Large intestine (tissue), 12 donors: ENCODE measurements at places on chromosomes 7 and 10. TPM values are rescaled to one million over a fixed set of nuclear protein-coding genes. Genes with fewer than 3 reads are reported as not detected.
A peak's percentile ranks its signal among the peaks of the same experiment; 100 is the strongest.

DNA sequence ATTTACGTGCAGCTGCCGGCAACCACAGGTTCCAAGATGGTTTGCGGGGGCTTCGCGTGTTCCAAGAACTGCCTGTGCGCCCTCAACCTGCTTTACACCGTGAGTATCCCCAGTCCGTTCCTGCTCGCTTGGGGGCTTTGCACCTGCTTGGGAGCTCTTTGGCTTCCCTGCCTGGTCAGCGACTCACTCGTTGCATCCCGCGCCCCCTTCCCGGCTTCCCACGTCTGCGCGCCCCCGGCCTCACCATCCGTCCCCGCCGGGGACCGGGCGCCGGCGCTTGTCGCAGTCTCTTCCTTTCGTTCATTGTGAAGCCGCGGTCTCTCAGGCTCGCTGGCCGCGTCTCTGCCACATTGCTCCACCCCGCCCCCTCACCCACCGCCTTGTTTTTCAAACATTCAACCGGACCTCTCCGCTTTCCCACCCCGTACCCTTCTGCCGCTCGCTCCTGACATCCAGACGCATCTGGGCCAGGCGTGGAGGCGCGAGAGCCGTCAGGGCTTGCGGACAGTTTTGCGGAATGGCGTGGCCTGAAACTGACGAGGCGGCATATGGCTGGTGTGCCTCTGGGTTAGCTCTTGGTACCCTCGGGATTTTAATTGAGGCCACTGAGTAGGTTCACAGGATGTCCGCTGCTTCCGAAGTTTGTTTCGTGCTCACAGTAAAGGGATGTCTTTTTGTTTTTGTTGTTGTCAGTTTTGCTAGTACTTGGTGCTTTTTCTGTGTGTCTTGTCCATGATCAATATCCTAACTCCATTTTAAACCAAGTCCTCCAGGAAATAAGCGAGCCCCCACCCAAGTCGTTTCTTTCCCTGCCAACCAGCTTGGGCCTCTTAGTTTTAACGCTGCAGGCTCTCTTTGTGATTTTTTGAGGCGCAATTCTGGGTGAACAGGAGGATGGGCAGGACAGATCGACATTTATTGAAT lies 639 bp downstream of the TSPAN13 start:
- no peak for DNase-seq

DNA sequence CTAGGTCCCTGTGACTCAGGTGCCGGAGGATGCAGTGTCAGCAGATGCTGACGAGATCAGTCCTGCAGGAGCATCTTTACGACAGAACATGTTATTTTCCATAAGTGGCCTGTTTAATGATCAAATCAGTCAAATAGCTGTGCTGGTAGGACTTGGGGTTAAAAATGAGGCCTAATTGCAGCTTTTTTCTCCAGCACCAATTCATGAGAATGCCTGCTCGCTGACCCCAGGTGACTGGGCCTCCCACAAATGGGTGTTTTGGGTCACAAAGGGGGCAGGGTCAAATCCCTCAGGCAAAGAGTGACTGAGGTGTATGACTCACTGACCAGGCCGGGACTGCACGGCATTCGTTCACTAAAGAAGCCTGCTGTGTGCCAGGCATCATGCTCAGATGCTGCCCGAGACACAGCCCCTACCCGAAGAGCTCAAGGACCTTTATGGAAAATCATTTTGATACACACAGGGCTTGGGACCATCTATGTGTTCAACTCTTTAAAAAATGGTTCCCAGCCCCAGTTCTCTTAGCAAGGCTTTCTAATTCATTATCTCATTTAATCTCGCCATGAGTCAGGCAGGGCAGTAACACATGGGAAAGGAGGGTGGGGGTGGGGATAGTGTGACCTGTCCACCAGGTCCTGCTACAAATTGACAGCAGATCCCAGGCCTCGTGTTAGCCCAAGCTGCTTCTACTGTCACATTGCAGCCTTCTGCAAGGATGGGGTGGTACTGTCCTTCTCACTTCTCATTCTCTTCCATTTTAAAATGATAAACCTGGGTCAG lies 21.1 kb downstream of the ZNF775 start:
- peak; percentile 14 for DNase-seq

GLI3 gene
- polyA plus RNA-seq = 5.4 TPM

- DNase-seq = no peak
Measured at GRCh38 chr10:34380856-34381255, 434.2 kb downstream of the PARD3 start.

DNA sequence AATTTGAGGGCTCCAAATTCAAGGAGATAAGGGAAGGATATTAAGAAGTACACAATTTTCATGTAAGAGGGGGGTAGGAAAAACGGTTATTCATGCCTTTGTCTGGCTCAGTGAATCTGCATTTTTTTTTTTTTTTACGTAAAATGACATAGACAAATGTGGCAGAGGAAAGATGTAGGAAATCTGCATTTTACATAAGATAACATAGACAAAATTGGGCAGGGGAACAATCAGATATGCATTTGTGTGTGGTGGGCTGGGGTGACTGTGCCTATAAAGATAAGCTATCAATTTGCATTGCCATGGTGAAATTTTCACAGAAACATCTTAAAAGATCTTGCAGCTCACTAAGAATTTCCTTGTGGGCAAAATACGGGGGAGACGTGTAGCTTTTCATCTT lies 92.7 kb upstream of the GPR141 start:
- no peak for DNase-seq

MACROH2A2 gene
- 52.0 TPM for polyA plus RNA-seq

C7orf57 gene
- polyA plus RNA-seq = 0.28 TPM

DNA sequence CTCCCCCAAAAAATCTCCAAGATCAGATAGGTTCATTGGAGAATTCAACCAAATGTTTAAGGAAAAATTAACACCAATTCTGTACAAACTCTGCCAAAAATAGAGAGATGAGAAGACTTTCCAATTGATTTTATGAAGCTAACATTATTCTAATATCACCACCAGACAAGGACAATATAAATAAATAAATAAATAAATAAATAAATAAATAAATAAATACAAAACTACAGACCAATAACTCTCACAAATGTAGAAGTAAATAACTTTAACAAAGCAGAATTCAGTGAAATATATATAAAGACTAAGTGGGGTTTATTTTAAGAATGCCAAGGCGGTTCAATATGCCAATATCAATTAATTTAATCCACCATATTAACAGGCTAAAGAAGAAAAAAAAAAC lies 425.9 kb upstream of the GHITM start:
- DNase-seq = no peak

SH3PXD2A gene
- 32.0 TPM for polyA plus RNA-seq

ANXA8 gene
- polyA plus RNA-seq = 18.2 TPM

ZNF273 gene
- 6.9 TPM for polyA plus RNA-seq

ITIH5 gene
- 6.8 TPM for polyA plus RNA-seq

DNA sequence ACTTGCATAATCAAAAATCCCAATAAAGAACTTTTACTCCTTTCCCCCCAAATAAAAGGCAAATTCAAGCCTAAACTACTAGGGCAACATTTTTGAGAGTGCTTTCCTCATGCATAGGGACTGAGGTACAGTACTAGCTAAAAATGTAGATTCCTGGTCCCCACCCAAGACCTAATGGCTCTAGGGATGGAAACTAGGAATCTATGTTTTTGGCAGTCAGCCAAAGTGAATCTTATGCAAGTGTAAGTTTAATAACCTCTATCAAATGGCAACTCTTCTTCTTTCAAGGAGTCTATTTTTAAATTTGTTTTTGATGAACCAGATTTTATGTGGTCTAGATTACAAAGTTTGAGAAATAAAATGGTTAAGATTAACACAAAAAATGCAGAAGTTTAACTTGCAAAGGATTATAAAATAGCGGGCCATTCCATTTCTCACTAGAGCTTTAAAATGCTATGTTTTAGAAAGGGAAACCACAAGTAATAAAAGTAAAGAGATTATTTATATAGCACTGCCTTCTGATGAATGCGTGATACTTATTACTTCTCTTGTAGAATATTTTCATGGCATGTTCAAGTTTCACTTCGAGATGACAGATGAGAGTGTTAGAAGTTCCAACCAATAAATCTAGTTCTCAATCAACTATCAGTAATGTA lies 70.4 kb upstream of the MDFIC start:
- no peak for DNase-seq

GRCh38 chr10:88491314-88491713 lies 91.8 kb downstream of the RNLS start:
- no peak for DNase-seq

DNA sequence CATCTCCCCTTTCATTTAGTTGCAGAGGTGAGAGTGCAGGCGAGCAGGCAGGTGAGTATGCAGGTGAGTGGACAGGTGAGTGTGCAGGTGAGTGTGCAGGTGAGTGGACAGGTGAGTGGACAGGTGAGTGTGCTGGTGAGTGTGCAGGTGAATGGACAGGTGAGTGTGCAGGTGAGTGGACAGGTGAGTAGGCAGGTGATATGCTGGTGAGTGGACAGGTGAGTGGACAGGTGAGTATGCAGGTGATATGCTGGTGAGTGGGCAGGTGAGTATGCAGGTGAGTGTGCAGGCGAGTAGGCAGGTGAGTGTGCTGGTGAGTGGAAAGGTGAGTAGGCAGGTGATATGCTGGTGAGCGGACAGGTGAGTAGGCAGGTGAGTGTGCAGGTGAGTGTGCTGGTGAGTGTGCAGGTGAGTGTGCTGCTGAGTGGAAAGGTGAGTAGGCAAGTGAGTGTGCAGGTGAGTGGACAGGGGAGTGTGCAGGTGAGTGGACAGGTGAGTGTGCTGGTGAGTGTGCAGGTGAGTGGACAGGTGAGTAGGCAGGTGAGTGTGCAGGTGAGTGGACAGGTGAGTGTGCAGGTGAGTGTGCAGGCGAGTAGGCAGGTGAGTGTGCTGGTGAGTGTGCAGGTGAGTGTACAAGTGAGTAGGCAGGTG lies 165.6 kb downstream of the ADARB2 start:
- DNase-seq = no peak

GRCh38 chr10:7136016-7136415 lies 274.8 kb downstream of the SFMBT2 start:
- DNase-seq = no peak

DNA sequence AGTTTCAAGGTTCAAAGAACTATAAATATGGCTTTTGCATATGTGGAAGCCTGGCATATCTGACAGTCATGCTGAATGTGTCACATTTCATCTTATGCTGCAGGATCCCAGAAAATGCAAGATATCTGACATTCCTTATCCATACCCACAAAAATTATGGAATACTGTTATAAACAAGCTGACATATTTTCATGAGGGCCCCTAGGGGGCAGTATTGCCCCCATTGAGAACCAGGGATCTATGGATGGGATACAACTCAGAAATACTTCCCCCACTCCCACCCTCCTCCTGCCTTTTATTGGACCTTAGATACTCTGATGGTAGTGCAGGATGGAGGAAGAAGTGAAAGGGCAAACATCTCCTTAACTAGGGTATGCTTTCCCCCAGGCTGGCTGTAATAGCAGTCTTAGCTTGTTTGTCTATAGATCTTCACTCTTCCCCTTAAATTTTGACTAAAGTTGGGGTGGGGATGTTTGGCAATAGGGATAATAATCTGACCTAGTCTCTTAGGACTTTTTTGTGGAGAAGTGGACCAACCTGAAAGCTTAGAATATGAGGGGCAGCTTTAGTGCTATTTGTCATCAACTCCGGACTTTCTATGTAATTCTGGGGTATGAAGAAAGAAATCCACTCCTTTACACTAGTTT lies 3.5 kb upstream of the GNGT1 start:
- peak; percentile 23 for DNase-seq

HOGA1 gene
- 3.2 TPM for polyA plus RNA-seq

COL17A1 gene
- 8.8 TPM for polyA plus RNA-seq

CYTH3 gene
- 30.9 TPM for polyA plus RNA-seq

RALA gene
- 38.7 TPM for polyA plus RNA-seq

GRCh38 chr10:29689001-29689400 lies 54.2 kb upstream of the SVIL start:
- DNase-seq = no peak

- DNase-seq = peak; percentile 24
Measured at GRCh38 chr7:11341285-11341944, 367.7 kb downstream of the PHF14 start.

GRCh38 chr10:75672842-75673241 lies 241.4 kb downstream of the LRMDA start:
- DNase-seq = no peak

SPAM1 gene
- 1.0 TPM for polyA plus RNA-seq

- DNase-seq = no peak
Measured at GRCh38 chr7:105826143-105826542, 50.3 kb downstream of the ATXN7L1 start.

CALHM2 gene
- polyA plus RNA-seq = 8.4 TPM

MMP21 gene
- 0.28 TPM for polyA plus RNA-seq

PHTF2 gene
- polyA plus RNA-seq = 11.5 TPM

CHRM2 gene
- polyA plus RNA-seq = 7.3 TPM

SEMA3E gene
- polyA plus RNA-seq = 0.82 TPM

- DNase-seq = no peak
Measured at GRCh38 chr7:37289367-37289766, 159.3 kb downstream of the ELMO1 start.

GRCh38 chr10:34177445-34177844 lies 637.7 kb downstream of the PARD3 start:
- DNase-seq = no peak

DNA sequence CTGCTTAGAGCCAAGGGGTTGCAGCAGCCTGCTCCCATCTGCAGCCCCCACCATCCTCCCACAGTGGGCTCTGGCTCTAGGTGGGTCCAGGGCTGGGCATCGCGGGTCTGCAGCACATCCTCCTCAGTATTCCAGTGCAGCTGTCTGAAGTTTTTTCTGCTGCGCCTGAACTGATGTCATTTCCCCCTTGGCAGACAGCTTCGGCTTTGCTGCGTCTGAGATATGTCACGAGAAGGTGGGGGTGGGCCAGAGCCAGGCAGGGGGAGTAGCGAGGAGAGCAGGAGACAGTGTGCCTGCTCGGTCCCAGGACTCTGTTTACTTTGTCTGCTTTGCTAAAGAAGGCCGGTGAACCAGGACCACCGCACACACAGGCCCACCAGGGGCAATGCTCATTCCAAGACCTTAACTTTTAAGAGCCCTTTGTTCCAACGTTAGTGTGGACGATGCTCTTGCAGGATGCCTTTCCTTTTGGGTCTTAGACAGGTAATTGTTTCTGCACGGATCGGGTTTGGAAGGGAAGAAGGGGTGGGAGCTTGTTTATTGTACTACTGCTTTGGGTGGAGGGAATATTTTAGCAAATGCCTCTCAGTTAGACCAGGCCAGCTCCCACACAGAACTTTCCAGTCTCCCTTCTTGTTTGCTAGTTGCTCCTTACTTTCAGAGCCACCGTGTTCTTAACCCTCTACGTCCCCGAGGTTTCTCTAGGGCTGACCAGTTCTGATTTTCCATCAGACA lies 32.4 kb downstream of the WBP1L start:
- peak; percentile 72 for DNase-seq

DNA sequence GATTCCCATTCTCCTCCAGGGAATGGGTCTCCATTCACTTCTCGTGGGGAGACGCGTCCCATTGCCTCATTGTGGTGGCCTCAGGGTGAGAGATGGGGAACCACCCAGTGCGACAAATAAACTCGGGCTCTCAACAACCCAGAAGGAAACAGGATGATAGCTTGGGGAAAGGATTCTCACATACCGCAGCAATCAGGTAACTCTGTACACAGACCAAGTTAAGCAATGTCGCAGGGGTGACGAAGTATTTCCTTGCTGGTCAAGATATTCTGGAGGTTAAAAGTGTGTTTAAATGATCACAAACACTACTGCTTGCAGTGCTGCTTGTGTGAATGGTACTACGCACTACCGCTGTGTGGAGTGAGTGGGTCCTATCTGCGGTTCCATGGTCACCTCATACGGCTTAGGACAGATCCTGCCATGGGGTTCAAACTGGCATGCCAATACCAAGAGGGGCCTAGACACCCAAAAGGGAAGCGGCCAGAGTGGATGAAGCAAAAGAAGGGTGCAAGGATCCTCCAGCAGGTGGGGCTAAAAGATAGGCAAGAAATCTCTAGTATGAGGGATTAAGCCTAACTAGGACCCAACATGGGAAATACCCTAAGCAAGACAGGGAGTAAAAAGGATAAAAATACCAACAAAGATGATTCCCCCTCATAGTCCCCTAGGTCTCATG lies 143.8 kb upstream of the TMEM106B start:
- peak; percentile 39 for DNase-seq

- peak; percentile 12 for DNase-seq
Measured at GRCh38 chr7:151198945-151199848, 11.1 kb downstream of the H2BK1 start.
